ENCODE measurements at places on chromosomes 7 and 10.
A peak's percentile ranks its signal among the peaks of the same experiment; 100 is the strongest.

GRCh38 chr10:51137756-51138529 is 63.7 kb downstream of the PRKG1 start:
- DNase-seq, result no peak

DNA sequence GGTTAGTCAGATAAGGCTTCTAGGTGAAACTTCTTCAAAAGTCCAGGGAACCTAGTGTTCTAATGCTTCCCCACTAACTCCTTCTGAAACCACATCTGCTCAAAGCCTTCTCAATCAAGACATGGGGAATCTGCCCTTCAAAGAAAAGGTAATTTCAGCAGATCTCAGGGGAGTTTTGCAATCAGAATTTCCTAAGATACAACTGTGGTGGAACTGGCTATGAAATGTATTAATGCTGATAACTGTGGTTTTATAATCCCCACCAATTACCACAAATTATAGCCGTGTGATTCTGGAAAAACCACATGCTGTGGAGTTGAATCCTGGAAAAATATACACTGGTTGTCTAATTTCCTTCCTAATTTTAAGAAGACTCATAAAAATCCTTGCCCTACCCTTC is 233.8 kb downstream of the SORCS1 start:
- no peak for DNase-seq

- DNase-seq, result no peak
Observed at GRCh38 chr7:150820148-150820547, 19.6 kb downstream of the TMEM176A start.

DNA sequence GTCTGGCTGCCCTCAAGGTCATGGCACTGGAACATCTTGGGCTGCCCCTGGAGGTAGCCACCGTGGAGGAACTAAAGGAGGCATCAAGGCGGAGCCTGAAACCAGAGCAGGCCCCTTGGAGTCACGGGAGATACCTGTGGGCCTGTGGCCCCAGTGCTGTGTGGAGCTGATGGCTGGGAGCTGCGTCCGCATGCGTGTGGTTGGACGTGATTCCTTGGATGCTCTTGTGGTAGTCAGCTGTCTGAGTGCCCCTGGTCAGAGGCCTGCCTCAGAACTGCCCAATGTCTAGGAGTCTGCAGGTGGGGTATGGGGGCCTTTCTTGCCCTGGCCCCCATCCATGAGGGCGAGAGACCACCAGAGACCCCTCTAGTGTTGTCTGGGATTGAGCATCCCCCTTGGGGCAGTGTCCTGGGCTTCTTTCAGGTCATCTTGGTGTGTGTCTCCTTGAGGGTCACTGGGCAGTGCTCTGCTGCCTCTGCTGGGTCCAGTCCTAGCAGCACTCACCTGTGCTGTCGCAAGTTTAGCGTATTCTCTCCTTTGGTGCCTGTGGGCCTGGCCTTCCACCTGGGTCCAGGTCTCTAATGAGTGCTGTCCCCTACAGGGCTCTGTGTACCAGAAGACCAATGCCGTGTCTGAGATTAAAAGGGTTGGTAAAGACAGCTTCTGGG is 8.1 kb downstream of the PGAM2 start:
- DNase-seq, result peak; percentile 10

DNA sequence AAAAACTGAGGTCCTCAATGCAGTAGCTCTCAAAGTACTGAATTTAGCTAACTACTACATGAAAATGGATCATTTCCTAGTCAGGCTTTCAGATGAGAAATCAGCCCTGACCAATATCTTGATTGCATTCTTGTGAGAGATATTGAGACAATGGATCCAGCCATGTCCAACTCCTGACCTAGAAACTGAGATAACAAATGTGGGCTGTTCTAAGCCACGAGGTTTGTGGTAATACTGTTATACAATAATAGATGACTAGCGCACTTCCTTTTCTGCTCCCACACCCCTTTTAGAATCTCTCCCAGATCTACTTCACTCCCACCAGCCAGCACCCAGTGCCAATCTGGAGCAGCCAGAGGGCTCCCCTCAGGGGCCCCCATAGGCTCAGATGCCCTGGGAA is 209.3 kb upstream of the KMT2E start:
- no peak for DNase-seq

DNA sequence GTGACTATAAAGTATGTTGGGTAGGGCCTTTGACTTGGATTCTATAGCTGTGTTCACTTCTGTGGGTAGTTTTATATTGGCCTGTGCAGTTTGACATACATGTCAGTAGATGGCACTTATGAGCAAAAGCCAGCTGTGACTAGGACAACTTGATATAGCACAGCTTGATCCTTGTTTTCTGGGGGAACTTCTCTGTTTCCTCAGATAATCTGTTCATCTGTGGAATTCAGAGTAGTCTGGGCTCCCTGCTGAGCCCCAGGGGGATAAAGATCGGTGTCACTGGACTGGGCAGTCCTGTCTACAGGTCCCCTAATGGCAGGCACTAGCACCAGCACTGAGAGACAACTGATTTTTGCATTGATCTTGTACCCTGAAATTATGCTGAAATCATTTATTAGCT is 25.4 kb downstream of the CYP2C9 start:
- DNase-seq, result no peak

GRCh38 chr7:150791304-150791703 is 8.9 kb downstream of the TMEM176B start:
- DNase-seq, result no peak

DNA sequence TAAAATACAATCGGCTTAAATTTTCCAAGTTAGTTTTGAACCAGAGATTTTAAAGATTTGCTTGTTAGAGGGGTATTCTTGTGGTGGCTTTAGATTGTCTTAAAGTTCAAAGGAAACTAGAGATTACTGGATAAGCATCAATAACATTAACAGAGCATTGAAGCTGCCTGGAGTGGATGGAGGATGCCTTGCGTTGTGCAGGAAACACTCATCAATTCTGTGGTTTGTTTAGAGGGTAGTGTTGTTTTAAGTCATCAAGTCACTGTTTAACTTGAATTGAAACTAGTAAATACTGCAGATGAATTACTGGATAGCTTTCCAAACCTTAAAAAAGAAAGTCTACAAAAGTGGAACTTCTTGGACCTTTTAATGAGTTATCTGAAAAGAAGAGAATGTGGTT is 218.6 kb downstream of the CELF2 start:
- DNase-seq, result no peak

DNA sequence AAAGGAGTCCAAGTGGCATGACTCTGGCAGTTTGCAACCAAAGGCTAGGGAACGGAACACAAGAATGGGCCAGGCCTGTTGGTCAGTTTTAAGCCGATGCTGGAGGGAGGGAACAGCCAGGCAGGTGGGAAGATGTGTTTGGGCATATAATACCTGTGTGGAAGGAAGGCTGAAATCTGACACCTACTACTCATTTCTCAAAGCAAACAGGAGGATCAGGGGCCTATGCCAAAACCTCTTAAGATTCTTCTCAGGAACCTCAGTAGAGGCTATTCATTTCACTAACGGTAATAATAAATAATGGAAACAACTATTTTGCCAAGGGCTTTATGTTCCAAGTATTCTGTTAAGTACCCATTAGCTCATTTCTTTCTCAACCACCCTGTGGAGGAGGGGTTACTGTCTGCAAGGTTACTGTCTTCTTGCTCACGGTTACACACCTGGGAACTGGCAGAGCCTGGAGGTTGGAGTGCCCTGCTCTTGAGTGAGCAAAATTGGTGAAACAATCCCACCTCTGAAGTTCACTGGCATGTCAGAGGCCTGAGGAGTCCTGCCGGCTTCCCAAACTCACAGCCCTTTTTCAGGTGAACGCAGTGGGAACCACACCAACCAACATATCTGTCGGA is 35.5 kb downstream of the GOT1 start:
- no peak for DNase-seq

DNA sequence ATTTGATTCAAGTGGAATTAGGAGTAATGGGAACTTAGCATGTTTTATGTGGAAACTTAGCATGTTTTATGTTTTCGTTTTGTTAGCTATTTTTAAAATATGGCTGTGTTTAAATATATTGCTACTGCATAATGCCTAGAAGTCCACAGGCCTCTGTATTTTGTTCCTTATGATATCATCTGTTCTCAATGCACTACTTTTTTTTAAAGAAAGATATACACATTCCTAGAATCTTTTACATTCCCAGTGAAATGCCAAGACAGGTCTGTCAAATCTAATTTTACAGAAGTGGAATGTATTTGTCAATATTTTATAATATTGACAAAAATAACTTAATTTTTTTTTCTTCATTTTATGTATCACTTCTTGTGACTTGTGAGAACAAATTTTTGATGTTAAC is 51.6 kb downstream of the ST7 start:
- no peak for DNase-seq

- no peak for DNase-seq
Observed at GRCh38 chr7:4189131-4189570, 492.9 kb upstream of the FOXK1 start.

- no peak for DNase-seq
Observed at GRCh38 chr10:98267894-98268693, at the start of gene LOXL4. Gene LOXL4, minus strand, starts transcription at chr10:98268194. Its CDS starts 5,175 bp downstream, at chr10:98263019.

DNA sequence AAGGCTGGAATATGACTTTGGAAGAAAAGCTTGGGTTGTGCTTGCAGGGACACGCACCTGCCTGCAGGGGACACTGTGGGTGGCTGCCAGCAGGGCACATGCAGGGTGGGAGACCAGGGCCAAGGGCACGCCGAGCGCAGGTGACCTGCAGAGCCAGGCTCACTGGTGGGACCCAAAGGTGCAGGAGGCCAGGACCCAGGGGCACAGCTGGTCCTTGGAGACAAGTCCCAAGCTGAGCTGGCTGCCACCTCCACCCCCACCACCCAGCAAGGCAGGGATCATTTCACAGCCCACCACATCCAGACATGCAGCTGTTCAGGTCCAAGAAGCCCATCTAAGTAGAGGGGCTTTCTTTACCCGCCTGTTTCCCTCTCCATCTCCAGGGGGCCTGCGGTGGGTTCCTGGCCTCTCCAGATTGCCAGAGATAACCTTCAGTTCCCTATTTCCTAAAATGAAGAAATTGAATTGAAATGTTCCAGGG is 13.8 kb upstream of the CLIP2 start:
- DNase-seq, result no peak

GRCh38 chr7:5282543-5283316 is at the start of gene SLC29A4:
Gene SLC29A4, plus strand, starts transcription at chr7:5282943. Its CDS starts 4,874 bp downstream, at chr7:5287817.
- no peak for DNase-seq

- no peak for DNase-seq
Observed at GRCh38 chr10:26829810-26830515, 30.8 kb downstream of the ABI1 start.

DNA sequence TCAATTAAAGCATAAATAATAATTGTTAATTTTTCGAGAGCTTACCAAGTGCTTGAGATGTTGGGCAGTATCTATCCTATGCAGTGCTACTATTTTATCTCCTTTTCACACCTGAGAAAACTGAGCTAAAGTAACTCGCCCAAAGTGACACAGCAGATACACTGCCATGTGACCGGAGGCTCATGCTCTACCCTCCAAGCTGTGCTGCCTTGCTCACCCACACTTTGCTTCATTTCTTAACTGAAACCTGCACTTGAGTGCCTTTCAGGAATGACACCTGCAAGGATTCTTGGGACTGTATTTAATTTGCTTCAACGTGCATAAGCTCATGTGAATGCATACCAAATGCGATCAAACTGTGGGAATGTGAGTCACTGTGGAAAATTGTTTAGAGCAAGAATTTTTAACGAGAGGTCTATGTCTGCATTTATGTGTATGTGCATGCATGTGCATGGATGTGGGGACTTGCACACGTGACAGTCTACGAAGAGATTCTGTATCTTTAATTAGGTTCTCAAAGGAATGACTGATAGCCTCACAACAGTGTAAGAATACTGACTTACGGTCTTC is 119.2 kb downstream of the ADCYAP1R1 start:
- no peak for DNase-seq

- DNase-seq, result no peak
Observed at GRCh38 chr7:56046721-56047445, 4.4 kb downstream of the PSPH start.

GRCh38 chr7:4068286-4068685 is 613.8 kb upstream of the FOXK1 start:
- no peak for DNase-seq

DNA sequence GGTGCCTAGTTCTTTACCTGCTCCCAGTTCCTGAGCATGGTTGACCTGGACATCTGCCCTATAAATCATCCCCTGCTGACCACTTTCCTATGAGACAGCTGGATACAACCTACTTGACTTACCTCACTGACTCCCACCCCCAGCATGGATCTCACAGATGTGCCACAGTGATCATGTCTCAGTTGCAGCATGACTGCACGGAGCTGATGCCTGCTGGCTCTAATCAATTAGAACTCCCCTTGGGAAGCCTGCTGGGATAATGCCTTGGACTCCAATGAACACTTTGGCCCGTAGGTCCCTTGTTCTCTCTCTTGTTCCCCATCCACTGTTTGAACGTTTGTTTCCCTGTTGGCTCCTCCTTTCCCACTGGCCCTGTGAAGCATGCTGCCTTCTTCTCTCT is 271.2 kb upstream of the IGFBP3 start:
- DNase-seq, result no peak

Measured in CD4-positive, alpha-beta T cell treated with Interleukin-15 for 1 hour (primary cell).